ENCODE measurements at places on chromosomes 1 and 21.

GRCh38 chr21:38651570-38651969 lies 153.3 kb upstream of the ERG start:
- no peak for DNase-seq

- DNase-seq: peak; percentile 99
Measured at GRCh38 chr1:186082235-186082937, 292.7 kb downstream of the TPR start.

- DNase-seq: no peak
Measured at GRCh38 chr1:216914974-216915373, 191.7 kb upstream of the ESRRG start.

DNA sequence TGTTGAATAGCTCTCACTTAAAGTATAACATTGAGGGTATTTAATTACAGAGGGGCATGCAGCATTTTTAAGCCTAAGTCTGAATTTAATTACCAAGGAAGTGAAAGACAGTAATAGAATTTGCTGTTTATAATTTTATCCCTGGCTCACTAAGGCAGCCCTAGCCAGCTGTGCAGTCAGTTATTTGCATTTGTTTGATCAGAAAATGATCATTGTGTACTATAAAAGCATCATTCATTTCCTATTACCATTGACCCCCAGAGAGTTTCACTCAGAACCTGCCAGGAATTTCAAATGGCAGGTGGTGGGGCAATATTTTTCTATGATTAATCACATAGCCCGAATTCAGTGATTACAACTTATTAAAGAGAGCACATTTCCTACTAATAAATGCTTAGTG lies 277.1 kb upstream of the KAZN start:
- DNase-seq: no peak

DNA sequence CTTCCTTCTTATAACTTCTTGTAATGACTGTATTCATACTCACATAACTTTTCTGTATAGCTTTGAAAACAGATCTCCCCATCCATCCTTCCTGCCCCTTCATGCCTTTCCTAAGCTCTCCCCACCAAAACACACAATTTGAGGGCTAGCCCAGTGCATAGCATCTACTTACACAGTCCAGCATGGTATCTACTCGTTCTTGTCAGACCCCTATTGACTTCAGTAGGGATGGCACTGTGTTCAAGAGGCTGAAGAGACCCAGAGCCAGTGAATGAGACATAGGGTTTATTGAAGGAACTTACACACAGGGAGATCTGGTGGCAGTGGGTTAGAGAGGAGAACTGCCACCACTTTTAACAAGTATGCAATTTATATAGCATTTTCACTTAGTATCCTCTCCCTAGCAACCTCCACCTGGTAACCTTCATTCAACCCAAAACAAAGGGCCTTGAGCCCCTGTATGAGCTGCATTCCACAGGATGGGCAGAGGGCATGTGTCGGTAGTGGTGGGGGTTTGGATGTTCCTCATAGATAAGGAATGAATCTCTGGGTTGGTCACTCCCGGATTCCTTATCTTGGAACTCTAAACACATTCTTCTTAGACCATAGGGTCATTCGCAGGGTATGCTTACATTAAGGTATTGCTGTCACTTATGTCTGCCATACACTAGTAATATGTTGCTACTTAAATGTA lies 64.9 kb upstream of the GNG12 start:
- DNase-seq: no peak

DNA sequence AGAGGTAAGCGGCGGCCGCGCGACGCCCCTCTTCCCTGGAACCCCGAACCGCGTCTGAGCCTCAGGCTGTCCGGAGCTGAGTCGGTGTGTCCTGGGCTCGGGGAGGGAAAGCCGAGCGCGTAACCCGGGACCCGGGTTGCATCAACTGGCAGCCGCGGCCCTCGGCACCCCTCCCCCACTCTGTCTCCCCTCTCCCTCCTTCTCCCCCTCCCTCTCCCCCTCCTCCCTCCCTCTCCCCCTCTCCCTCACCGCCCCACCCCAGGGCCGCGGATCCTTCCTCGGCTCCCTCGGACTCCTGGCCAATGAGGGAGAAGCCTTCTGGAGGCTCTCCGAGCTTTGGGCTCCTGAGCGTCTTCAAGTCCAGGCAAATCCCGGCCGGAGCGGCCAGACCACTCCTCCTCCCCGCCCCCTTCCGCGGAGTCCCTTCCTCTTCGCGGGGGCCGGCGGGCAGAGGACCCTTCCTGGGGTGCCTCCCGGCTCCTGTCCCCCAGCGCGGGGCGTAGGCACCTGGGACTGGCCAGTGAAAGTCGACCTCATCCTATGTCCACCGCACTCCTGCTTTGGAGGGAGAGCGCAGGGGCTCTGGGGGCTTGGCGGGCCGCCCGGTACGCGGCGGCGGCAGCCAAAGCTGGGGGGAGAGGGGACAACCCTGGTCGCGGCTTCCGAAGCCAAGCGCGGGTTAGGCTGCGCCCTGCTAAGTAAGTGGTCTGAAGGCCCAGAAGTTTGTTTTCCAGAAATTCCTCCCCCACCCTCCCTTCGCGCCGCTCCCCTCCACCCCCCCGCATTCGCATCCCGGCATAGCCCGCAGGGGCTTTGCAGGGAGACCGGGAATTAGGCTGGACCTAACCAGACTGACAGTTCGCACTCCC lies 850 bp downstream of the SESN2 start:
- DNase-seq: peak; percentile 81

GRCh38 chr1:193558491-193559028 lies 372.1 kb upstream of the B3GALT2 start:
- DNase-seq: peak; percentile 39

GRCh38 chr1:183901748-183902330 lies 96.9 kb downstream of the RGL1 start:
- no peak for DNase-seq

- DNase-seq: no peak
Measured at GRCh38 chr1:95852483-95853070, 618.6 kb downstream of the RWDD3 start.

- DNase-seq: no peak
Measured at GRCh38 chr1:200386416-200386815, 23.4 kb downstream of the ZNF281 start.

- DNase-seq: peak; percentile 70
Measured at GRCh38 chr21:37675202-37675801, 241.0 kb downstream of the KCNJ6 start.

DNA sequence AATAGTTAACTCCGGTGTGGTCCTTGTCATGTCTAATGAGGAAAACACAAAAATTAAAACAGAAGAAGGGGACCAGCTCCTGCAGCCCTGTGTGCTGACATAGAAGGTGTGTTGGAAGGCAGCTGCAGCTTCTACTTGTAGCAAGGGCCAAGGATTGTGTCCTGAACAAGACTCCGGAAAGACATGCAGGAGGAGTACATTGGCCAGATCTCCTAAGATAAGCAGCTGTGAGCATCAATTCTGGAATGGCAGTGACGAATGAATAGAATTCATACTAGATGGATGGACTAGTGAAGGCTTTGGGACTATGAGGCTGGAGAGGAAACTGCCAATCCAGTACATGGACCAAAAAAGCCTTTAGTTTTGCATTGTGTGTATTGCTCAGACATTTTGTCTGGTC lies 19.3 kb downstream of the RPS6KA1 start:
- DNase-seq: no peak

GRCh38 chr1:109269212-109269980 lies 13.5 kb downstream of the PSRC1 start:
- no peak for DNase-seq

GRCh38 chr1:56654126-56654923 lies 9.2 kb downstream of the PRKAA2 start:
- DNase-seq: no peak

DNA sequence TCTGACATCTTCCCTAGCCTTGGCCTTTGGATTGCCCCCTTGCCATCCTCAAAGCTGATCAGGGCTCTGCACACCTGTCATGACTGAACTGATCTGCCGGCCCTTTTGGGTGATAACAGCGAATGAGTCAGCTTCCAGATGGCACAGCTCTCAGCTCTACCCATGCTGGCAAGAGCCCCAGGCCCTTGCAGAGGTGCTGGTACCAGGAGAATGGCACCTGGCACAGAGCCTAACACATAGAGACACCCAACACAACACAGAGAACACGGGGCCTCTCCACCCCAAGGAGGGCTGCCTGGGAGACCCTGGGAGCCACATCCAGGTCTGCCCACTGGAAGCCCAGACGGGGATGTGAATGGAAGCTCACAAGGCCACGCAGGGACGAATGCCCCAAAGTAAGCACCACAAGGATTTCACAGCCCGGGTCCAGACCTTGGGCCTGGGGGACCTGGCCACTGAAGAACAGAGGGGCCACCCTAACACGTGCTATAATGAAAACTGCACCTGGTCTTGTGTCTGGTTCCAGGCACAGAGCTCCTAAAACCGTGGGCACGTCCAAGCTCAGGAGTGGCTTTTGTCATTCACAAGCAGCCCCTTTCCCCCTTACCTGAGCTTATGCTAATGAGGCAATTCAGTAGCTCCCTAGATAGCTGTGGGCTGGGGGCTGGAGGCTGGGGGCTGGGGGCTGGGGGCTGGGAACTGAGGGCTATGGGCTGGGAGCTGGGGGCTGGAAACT lies 160.5 kb downstream of the NPHP4 start:
- no peak for DNase-seq

Data from NCI-H69 (cell line).